ENCODE measurements at places on chromosomes 4 and X.

- no peak for DNase-seq
Measured at GRCh38 chr4:77418333-77418732, 187.3 kb upstream of the CXCL13 start.

DNA sequence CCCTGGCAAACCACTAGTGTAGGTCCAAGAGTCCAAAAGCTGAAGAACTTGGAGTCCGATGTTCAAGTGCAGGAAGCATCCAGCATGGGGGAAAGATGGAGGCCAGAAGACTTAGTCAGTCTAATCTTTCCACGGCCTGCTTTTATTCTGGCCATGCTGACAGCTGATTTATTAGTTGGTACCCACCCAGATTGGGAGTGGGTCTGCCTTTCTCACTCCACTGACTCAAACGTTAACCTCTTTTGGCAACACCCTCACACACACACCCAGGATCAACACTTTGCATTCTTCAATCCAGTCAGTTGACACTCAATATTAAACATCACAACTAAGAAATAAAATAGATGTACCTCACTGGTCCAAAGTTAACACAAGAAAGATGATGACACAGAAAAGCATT is 134.8 kb upstream of the GABRA2 start:
- no peak for DNase-seq

- no peak for DNase-seq
Measured at GRCh38 chrX:65871671-65872311, 168.1 kb downstream of the VSIG4 start.

- DNase-seq = no peak
Measured at GRCh38 chr4:74536557-74536956, 91.6 kb downstream of the AREG start.

- DNase-seq = no peak
Measured at GRCh38 chrX:133294126-133294525, 76.0 kb upstream of the TFDP3 start.

DNA sequence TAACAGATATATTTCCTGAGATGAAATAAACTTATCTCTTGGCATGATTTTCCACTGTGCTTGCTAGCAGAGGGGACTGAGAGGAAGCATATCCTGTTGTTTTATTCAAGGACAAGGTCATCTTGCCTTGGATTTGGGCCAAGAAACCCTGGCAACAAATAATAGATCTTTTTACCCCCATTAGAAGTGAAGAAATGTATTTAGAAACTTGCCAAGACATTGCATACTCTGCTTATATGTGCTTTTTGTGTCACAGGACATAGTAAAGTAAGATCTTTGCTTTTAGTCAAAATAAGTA is 170.2 kb downstream of the RAPGEF2 start:
- DNase-seq = no peak

GRCh38 chr4:10552591-10553280 is 95.5 kb upstream of the ZNF518B start:
- DNase-seq = no peak

DNA sequence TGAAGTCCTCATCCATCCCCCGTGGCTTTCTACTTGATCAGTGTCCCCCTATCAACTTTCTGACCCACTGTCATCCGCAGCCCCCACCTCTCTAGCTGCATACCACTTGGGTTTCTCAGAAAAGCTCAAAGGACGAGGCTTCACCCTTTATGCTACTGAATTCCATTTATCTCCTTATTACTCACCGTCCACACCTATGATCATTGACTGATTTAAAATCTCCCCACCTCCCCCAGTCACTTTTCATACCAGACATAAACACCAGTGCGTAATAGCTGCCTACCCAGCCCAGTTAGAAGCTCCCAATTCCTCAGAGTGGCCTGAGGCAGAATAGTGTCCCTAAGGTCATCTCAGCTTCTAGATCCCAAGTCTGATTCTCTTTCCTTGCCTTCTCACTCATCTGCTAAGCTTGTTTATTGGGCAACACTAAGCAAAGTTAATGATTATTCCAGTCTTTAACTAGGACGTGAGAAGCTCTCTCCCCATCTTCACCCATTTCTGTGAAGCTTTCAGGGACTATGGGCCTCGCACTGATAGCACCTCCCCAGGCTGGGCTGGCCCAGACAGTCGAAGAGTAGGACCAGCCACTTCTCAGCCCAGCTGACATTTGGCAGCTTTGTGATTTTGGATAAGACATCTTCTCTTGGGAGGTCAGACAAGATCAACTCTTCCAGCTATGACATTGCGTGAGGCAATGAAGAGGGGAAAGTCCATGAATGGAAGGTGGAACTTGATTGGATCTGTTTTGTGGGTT is 7.2 kb upstream of the DDX60L start:
- no peak for DNase-seq

DNA sequence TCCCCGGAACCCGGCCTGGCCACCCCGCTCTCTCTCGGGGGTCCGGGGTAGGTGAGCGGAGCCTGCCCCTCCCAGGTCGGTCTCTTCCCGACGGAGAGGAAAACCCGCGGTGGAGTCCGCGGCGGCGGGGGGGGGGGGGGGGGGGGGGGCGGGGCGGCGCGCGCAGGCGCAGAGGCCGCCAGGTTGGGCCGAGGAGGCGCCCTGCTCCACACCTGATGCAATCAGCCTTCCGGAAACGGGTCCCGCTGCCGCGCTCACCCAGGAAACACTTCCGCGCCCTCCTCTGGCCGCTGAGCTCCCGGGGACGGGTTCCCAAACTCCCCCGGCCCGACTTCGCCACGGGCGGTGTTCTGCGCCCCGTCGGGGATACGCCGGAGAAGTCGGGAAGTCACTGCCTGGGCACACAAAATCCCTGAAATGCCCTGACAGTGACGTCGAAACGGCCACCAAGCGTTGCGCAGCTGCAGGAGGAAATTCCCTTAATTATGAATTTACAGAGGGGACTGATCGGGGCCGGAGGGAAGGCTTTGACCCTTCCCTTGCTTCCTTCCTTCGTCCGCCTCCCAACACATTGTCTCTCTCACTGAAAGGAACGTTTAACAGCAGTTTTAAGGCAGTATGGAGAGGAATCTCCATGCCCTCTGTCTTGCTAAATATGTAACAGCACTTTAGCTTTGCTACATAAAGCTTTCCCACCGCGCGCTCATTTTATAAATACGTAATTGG is 2.1 kb upstream of the APBB2 start:
- no peak for DNase-seq

DNA sequence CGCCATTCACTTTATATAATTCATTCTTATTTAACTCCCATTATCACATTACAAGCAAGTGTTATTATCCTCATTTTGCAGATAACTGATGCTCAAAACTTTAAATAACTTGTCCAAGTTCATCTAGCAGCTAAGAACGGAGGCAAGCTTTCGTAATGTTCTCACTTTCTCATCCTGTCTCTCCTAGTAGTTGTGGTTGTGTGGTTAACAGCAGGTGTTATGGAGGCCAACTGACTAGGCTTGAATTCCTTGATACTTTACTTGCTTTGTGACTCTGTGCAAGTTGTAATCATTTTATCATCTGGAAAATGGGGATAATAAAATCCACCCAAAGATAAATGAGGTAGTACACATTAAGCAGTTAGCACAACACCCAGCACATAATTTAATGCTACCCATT is 109.9 kb upstream of the PTPN13 start:
- no peak for DNase-seq

- no peak for DNase-seq
Measured at GRCh38 chr4:1402021-1402515, 4.2 kb downstream of the NKX1-1 start.

DNA sequence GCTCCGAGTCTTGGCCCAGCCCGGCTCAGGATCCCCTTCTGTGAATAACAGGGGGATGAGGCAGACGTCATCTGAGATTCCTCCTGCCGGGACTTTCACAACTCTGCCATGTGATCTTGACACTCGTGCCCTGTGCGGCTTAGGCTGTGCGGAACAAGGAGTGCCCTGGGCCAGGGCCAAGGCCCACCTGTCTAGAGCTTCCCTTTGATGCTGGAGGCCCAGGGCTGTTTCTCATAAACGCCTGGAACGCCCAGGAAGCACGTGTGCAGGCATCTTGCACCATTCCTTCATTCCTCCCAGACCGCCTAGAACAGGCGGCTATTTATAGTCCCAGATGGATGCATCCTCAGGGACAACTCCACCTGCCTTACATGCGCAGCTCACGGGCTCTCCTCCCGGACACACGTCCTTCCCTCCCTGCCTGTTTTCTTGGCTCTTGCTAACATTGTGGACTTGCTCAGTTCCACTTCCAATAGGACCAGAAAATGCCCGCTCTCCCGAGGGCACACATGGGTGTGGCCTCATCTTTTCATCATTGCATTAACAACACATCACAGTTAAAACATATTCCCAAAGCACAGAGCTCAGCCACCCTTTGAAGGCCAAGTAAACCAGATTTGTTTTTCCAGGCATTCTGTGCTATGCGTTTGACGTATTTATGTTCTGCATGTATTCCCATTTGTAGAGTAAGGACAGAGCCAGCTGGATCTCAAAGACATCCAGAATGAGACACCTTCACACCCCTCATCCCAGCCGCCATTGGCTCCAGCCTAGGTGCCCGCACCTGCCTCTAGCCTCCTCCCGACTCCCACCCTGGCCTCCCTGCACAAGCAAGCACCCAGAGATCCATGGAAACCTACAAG is 57.2 kb downstream of the ABLIM2 start:
- DNase-seq = no peak

DNA sequence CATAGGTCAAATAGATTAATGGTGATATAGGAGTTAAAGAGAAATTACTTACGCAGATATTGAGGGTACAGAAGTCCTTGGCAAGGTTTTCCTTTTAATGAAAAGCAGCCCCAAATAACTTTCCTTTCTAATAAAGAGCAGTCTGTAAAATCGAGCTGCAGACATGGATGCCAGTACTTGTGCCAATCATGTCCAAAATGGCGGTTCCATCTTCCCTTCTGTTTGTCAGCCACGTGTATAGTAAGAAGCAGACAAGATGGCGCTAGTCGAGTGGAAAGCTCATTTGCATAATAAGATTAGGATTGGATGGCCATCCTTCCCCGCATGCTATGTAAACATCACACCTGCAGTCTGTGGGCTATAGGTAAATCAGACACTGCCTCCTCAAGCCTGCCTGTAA is 68.5 kb downstream of the FGFBP1 start:
- DNase-seq = no peak

DNA sequence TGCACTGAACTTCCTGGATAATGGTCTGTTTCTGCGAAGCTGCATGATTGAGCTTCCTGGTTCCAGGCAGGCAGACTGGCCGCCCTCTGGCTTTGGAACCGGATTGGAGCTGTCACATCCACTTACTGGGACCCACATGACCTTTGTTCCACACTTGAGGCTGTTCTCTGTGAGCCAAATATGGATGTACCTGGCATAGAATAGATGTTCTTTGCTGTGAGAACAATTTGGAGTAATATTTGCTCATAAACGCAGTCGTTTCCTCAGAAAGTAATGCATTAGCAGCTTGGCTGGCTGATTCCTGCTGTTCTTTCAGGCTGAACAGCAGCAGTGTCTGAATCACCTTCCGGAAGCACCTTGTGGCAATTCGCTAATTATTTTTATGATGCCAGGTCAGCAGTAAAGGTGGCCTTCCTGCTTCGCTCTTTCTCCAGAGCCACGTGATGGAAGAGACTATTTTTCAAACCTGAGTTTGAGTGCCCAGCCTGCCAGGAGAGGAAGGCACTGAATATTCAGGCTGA is 78.1 kb upstream of the BOD1L1 start:
- no peak for DNase-seq

GRCh38 chrX:42735250-42735649 is 42.7 kb downstream of the PPP1R2C start:
- no peak for DNase-seq

- no peak for DNase-seq
Measured at GRCh38 chrX:32893751-32894150, 317.6 kb downstream of the DMD start.

DNA sequence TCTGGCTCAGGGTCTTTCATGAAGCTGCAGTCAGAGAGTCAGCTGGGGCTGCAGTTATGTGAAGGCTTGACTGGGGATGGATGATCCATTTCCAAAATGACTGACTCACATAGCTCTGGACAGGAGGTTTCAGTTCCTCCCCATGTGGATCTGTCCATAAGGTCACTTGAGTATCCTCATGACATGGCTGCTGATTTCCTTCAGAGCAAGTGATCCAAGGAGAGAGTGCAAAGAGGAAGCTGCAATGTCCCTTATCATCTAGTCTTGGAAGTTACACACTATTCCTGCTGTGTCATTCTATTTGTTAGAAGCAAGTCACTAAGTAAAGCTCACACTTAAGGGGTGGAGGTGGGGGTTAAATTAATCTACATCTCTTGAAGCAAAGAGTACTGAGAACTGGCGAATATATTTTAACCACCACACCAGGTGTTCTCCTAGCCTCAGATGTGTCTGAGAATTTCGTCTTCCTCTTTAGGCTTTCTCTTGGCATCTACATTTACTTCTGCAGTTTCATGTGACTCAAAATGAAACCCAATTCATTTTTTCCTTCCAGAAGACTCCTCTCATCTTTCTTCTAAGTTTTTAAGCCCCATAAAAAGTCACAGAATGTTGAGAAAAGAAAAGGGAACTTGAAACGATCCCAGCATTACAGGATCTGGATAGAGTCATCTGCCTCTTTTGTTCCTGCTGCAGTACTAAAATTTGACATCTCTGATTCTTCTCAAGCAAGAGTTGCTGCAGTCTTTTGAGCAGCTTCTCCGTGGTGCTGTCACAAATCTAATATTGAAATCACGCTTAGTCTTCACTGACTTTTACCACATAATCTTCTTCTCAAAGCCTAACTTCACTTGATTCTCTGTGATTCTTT is 3.8 kb upstream of the GRPR start:
- no peak for DNase-seq

- DNase-seq = no peak
Measured at GRCh38 chr4:159090255-159090654, 12.6 kb upstream of the RAPGEF2 start.

GRCh38 chr4:53545942-53546581 is 45.2 kb downstream of the LNX1 start:
- DNase-seq = no peak

GRCh38 chr4:112645541-112646329 is 8.8 kb downstream of the LARP7 start:
- DNase-seq = no peak

- DNase-seq = no peak
Measured at GRCh38 chr4:177957596-177958360, 515.5 kb upstream of the AGA start.

GRCh38 chrX:1394731-1395501 is 3.0 kb upstream of the SLC25A6 start:
- no peak for DNase-seq

- DNase-seq = no peak
Measured at GRCh38 chrX:152197465-152197864, 59.1 kb upstream of the MAGEA10 start.

GRCh38 chr4:174118171-174118570 is 165.3 kb downstream of the FBXO8 start:
- DNase-seq = no peak

- no peak for DNase-seq
Measured at GRCh38 chr4:146159384-146160058, 16.0 kb upstream of the LSM6 start.

- no peak for DNase-seq
Measured at GRCh38 chr4:101122019-101122418, 225.3 kb downstream of the PPP3CA start.

DNA sequence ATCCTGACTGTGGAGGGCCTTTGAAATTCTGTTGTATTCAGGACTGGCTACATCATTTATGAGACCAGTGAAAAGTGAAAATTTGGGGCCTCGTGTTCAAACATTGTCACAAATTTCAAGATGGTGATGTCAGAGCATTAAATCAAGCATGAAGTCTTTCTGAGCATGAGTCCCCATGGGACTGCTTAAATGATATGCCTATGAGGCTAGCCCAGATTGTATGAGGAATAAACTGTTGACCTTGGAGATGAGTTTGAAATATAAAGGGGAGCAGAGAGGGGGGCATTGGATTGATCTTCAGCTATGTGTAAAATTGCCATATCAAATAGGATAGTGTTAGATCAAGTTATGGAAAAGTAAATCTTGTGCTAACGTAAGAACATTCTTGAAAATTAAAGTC is 230.0 kb downstream of the SPANXN3 start:
- DNase-seq = no peak

Measured in thoracic aorta (tissue), 2 donors.